Activated CD8-positive, alpha-beta T cell treated with anti-CD3 and anti-CD28 coated beads for 36 hours (primary cell): ENCODE measurements at places on chromosomes 4 and X. TPM values are rescaled to one million over a fixed set of nuclear protein-coding genes. Genes with fewer than 3 reads are reported as not detected.

DNA sequence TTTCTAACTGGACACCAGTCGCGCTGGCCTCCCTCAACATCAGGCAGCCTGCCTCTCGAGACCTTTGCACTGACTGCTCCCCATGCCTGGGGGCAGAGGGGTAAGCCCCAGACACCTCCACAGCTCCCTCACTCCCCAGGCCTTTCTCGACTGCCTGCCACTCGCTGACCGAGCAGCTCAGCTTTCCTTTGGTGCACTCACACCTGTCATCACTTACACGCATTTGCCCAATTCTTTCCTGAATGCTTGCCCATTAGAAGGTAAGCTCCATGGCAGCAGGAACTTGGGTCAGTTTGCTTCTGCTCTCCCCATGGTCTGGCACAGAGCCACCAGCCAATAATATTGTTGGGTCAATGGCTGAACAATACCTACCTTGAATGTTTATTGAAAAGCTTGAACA is 32.2 kb upstream of the PROM1 start:
- DNase-seq: no peak

GRCh38 chr4:85672959-85673358 is 198.0 kb downstream of the ARHGAP24 start:
- DNase-seq: no peak

FHIP1A gene
- 0.76 TPM for total RNA-seq

DNA sequence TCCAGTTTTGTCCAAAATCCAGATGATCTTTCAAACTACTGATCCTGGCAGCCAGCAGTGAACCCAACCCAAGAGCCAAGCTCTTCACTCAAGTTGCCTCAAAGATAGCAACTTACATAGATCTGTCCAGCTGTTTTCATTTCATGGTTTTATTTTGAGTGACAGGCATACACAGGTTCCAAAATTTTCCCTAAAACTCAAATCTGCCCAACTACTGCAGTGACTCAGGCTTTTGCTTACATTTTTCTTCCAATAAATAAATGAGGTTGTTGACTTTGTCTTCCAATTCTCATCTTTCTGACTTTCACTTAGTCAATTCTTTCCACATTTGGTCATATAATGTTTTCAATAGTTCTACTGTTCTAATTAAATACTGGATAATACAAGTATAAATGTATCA is 158.8 kb downstream of the TECRL start:
- no peak for DNase-seq

GRCh38 chr4:123838474-123838873 is 441.9 kb downstream of the SPRY1 start:
- DNase-seq: no peak

NSUN7 gene
- total RNA-seq: 0.22 TPM

- DNase-seq: no peak
Observed at GRCh38 chr4:141376769-141377168, 156.1 kb downstream of the ZNF330 start.
